ENCODE measurements at places on chromosomes 6 and 20.

GRCh38 chr6:167097770-167098169 is 25.1 kb upstream of the CCR6 start:
- no peaks in the 10 kb centered on the region for H3K36me3 ChIP-seq
- DNase-seq: no peak
- no peak overlapping the region for H3K27ac ChIP-seq
- H3K27me3 ChIP-seq: peaks cover 3% of the 10 kb centered on the region

- no peak overlapping the region for H3K4me3 ChIP-seq
- no peak for DNase-seq
- H3K27ac ChIP-seq: peak overlapping the region; percentile 44
- H3K4me1 ChIP-seq: peaks cover 8% of the 10 kb centered on the region
Observed at GRCh38 chr6:109342506-109342905, 39.8 kb downstream of the CD164 start.

DNA sequence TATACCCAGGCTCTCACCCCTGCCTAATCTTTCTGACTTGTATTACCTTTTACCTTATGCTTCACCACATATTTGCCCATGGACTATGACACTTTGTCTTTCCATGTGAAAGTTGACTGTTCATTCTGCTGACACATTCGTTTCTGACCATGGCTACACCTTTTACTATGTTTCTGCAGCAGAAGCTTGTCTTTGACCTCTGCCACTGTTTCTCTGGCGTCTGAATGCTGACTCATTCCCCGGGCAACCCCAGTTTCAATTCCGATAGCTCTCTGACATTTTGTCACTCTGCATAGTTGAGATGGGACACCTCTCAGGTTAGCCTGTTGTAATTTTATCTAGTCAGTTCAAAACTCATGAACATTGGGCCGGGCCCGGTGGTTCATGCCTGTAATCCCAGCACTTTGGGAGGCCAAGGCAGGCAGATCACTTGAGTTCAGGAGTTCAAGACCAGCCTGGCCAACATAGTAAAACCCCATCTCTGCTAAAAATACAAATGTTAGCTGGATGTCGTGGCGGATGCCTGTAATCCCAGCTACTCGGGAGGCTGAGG is 50.7 kb downstream of the SLC26A8 start:
- H3K4me1 ChIP-seq: peaks cover 4% of the 10 kb centered on the region
- H3K4me3 ChIP-seq: no peak overlapping the region
- H3K27me3 ChIP-seq: peaks cover 13% of the 10 kb centered on the region
- peak overlapping the region; percentile 34 for H3K27ac ChIP-seq
- H3K36me3 ChIP-seq: no peaks in the 10 kb centered on the region

GRCh38 chr20:60064554-60065196 is 106.5 kb downstream of the CDH26 start:
- H3K4me1 ChIP-seq: no peaks in the 10 kb centered on the region
- no peaks in the 10 kb centered on the region for H3K36me3 ChIP-seq
- H3K27ac ChIP-seq: no peak overlapping the region
- no peak for DNase-seq

DNA sequence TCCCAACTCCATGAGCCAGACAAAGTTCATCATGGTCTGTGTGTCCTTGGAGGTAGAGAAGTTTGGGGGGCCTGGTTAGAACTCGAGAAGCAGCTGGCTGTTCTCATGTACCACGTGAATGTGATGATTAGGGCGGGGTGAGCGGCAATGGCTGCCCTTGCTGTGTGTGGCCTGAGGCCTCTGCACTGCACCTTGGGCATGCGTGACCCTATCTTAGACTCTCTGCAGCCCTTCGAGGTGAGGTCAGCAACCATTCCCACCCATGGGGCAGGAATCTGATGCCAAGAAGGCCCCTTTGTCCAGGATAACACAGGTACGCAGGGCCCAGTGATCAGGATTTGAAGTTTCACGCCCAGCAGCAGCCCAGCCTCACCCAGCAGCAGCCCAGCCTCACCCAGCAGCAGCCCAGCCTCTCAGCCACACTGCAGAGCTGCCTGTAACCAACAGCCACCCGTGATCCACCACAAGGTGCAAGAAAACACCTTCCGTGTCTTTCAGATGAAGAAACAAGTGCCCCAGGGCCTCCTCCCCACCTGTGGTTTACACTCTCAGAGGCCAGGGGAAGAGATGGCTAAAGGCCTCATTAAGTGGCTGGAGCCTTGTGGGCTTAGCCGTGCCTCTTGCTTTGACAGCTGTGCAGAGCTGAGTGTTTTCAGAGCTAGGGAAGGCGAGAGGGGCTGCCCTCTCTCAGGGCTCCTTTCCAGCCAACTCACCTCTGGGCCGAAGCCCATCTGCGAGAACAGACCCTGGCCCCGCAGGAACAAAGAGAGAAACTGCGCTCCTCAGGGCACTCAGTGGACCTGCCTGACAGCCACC is 195.2 kb upstream of the CDH4 start:
- peaks cover 38% of the 10 kb centered on the region for H3K27me3 ChIP-seq
- no peak for DNase-seq
- peaks cover 13% of the 10 kb centered on the region for H3K4me1 ChIP-seq
- H3K4me3 ChIP-seq: no peak overlapping the region

- H3K4me3 ChIP-seq: no peak overlapping the region
- H3K36me3 ChIP-seq: no peaks in the 10 kb centered on the region
- H3K27me3 ChIP-seq: peaks cover 19% of the 10 kb centered on the region
- H3K4me1 ChIP-seq: peaks cover 14% of the 10 kb centered on the region
Observed at GRCh38 chr6:35188886-35189285, 24.9 kb upstream of the SCUBE3 start.

DNA sequence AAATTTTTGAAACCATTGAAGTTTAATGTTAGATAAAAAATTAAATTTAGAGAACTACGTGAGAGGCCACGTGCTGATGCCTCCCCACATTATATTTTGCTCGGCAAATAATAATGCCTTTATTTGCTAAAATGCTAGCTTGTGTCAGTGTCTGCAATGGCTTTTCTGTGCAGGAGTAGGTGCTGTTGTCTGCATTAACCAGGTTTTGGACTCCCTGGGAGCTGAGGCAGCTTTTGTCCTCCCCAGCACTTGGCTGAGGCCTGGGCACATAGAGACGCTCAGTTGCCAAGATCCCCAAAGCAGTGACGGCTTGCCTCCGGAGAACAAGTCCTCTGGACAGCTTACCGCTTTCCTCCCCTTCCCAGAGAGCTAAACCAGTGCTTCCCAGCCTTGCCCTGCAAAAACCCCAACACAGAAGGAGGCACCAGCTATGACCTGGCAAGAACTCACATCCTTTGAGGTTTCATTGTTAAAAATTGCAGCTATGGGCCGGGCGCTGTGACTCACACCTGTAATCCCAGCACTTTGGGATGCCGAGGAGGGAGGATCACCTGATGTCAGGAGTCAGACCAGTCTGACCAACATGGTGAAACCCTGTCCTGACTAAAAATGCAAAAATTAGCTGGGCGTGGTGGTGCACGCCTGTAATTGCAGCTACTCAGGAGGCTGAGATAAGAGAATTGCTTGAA is 59.9 kb downstream of the KAT14 start:
- H3K36me3 ChIP-seq: peaks cover 48% of the 10 kb centered on the region
- no peak overlapping the region for H3K27ac ChIP-seq
- no peaks in the 10 kb centered on the region for H3K4me1 ChIP-seq
- no peak overlapping the region for H3K4me3 ChIP-seq
- no peak for DNase-seq
- H3K27me3 ChIP-seq: peaks cover 5% of the 10 kb centered on the region

DNA sequence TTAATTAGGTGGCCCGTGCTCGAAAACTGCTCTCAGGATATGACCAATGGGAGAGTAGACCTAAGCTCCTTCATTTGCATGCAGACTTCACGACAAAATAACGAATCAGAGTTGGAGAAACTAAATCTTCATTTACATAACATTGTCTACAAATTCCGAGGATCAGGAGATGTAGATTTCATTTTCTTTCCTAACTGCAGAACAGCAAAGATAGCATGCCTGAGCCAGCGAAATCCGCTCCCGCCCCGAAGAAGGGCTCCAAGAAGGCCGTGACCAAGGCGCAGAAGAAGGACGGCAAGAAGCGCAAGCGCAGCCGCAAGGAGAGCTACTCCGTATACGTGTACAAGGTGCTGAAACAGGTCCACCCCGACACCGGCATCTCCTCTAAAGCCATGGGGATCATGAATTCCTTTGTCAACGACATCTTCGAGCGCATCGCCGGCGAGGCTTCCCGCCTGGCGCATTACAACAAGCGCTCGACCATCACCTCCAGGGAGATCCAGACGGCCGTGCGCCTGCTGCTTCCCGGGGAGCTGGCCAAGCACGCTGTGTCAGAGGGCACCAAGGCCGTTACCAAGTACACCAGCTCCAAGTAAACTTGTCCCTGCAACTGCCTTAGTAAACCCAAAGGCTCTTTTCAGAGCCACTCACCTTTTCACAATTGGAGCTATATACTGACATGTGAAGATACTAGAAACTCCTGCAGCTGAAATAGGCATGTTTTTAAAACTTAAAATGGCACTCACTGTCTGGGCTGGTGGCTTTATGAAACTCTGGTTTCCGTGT is 96.5 kb downstream of the HFE start:
- no peaks in the 10 kb centered on the region for H3K36me3 ChIP-seq
- peak overlapping the region; percentile 98 for H3K27ac ChIP-seq
- H3K4me3 ChIP-seq: peak overlapping the region; percentile 93
- peaks cover 5% of the 10 kb centered on the region for H3K27me3 ChIP-seq

- peaks cover 3% of the 10 kb centered on the region for H3K27me3 ChIP-seq
- DNase-seq: no peak
- no peak overlapping the region for H3K4me3 ChIP-seq
- no peak overlapping the region for H3K27ac ChIP-seq
- H3K36me3 ChIP-seq: no peaks in the 10 kb centered on the region
Observed at GRCh38 chr6:38375341-38375740, 264.4 kb downstream of the BTBD9 start.

- no peak for DNase-seq
- H3K27ac ChIP-seq: no peak overlapping the region
- H3K36me3 ChIP-seq: peaks cover 1% of the 10 kb centered on the region
- peaks cover 11% of the 10 kb centered on the region for H3K4me1 ChIP-seq
- no peak overlapping the region for H3K4me3 ChIP-seq
Observed at GRCh38 chr6:71125216-71125615, 163.4 kb upstream of the OGFRL1 start.

- peaks cover 62% of the 10 kb centered on the region for H3K4me1 ChIP-seq
- H3K4me3 ChIP-seq: peak overlapping the region; percentile 38
- no peaks in the 10 kb centered on the region for H3K27me3 ChIP-seq
- H3K36me3 ChIP-seq: peaks cover 10% of the 10 kb centered on the region
- peak overlapping the region; percentile 95 for H3K27ac ChIP-seq
Observed at GRCh38 chr6:158030380-158031300, 49.0 kb downstream of the SYNJ2 start.

DNA sequence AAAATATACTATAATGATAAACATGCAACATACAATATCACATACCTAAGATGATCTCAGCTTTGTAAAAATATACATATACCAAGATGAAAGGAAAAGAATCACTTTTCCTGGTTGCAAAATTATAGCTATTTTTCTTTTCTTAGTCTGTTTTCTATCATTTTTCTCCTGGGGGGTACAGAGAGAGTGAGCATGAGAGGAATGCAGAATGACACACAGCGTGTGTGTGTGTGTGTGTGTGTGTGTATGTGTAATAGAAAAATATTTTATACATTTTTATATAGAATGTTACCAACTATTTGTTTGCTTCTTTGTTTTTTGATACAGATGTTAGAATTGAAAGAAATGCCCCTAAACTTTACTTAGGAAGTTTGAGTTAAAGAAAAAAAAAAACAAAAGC is 64.3 kb downstream of the FAM83B start:
- DNase-seq: no peak
- no peaks in the 10 kb centered on the region for H3K4me1 ChIP-seq
- H3K27ac ChIP-seq: no peak overlapping the region
- no peak overlapping the region for H3K4me3 ChIP-seq
- no peaks in the 10 kb centered on the region for H3K27me3 ChIP-seq
